HEK293T (cell line): ENCODE measurements at places on chromosomes 2 and 18.
A peak's percentile ranks its signal among the peaks of the same experiment; 100 is the strongest.

- no peak for DNase-seq
Measured at GRCh38 chr18:38033282-38033681, 467.7 kb upstream of the CELF4 start.

DNA sequence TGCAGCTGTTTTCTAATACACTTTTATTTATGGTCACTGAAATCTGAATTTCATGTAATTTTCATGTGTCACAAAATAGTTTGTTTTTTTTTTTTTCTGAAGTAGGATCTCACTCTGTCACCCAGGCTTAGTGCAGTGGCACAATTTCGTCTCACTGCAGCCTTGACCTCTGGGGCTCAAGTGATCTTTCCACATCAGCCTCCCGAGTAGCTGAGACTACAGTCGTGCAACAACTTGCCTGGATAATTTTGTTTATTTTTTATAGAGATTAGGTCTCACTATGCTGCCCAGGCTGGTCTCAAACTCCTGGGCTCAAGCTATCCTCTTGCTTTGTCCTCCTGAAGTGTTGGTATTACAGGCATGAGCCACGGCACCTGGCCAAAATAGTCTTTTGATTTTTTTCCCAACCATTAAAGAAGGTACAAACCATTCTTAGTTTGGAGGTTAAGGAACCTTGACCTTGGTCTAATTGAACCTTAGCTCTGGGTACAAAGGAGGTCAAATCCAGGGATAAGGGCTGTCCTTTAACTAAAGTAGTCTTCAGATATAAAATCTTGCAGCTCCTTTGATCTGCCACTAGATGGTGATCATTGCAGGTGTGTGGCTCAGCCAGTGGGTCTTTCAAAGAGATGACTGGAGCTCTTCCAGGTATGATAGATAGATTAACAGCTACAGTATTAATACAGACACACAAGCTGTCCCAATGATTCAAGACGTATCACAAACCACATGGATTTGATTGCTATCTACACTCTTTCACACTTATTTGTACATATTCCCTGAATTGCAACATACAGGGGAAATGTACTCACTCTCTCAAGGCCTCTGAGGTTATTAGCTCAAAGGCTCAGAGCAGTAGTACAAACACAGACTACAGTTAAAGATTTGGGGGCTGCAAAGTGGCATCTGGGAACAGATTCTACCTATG is 4.7 kb upstream of the KRCC1 start:
- peak; percentile 53 for DNase-seq

GRCh38 chr2:132448771-132449170 is 32.2 kb downstream of the GPR39 start:
- DNase-seq = peak; percentile 30

DNA sequence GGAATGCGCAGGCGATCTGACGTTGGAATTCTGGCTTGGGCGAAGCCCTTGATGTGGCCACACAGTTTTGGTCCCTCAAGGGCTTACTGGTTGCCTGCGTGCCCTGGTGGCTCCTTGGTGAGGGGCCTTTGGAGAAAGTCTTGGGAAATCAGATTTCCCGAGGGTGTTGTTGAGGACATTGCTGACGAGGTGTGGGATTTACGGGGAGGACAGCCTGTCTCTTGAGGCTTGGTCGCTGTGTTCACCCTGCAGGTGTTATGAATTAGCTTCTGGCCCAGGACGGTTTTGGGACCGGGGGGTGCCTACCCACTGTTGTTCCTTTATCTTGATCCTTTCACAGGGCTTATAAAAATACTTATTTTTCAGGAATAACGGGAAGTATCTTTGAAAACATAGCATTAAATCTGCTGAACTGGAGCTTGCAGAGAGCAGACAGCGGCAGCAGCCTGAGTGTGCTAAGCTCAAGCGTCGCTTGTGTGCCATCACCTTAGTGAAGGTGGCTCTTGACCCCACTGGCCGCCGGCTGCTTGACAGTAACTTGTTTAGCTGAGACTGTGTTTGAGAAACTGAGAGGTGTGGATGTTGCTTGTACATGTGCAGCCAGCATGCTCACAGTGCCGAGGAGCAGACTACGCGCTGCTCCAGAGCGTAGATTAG is 4.2 kb downstream of the CTDP1 start:
- no peak for DNase-seq

DNA sequence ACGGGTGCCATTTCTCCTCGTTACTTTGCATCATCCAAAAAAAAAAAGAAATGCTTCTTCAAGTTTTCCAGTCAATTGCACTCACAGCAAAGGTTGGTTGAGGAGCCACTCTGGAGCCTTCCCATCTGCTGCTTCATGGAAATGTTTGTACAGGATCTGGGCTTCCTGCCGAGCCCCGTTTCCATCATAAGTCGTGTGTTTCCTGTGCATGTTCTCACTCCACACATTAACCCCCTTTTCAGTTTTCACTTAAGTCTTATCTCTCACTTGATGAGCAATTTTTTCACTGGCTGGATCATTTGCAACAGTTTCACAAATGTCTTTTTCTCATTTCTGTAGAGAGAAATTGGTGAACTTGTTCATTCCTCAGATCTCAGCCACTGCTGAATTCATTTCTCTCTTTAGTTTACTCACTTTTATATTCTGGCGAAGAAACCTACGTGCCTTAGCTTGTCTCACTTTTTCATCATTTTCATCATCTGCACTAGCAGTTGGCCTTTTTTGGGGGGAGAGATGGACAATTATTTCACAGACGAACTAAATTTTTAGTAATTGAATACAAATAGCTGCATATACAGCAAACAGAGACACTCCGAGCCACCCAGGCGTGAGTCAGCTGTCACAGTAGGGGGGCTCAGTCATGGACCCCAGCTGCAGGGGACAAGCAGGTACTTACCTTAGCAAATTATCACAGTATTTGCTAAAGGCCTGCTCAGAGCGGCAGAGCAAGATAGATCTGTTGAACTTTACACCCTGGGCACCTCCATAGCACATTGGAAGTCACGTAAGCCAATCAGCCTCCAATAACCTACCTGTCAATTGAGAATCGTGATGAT is 750.8 kb upstream of the ID2 start:
- no peak for DNase-seq

GRCh38 chr2:168212866-168213265 is 34.5 kb downstream of the STK39 start:
- DNase-seq = no peak

- no peak for DNase-seq
Measured at GRCh38 chr18:59907172-59907571, 7.4 kb downstream of the PMAIP1 start.

GRCh38 chr2:235493775-235494715 is at the start of gene AGAP1:
AGAP1 (plus strand) TSS chr2:235494043.
- DNase-seq = peak; percentile 81

DNA sequence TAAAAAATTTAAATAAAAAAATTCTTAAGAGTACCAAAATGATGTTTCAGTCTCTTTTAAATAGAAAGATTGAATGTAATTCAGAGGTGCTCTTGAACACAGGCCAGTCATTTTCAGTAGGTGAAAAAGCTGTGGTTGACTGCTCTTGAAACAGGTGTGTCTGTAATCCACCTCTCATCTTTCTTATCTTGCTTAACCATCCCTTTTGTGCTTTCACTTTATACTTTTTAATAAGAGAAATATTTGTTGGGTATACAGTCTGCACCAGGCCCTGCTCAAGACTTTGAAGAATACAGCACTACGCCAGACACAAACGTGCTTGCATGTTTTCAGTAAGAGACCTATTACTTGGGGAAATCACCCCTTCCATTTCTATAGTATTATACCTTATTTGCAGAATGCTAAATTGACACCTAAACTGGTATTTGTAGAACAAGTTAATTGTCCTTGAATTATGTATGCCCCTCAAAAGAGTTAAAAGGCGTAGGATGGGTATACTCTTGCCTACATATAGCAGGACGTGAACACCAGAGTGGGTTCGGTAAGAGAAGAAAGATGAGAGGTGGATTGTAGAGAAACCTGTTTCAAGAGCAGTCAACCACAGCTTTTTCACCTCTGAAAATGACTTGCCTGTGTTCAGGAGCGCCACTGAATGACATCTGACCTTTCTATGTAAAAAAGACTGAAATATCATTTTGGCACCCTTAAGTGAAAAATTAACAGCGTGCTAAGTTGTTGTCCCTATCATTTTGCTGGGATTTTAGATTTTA is 4.0 kb upstream of the RTN4 start:
- no peak for DNase-seq

- no peak for DNase-seq
Measured at GRCh38 chr18:69795791-69796190, 151.9 kb downstream of the CD226 start.

DNA sequence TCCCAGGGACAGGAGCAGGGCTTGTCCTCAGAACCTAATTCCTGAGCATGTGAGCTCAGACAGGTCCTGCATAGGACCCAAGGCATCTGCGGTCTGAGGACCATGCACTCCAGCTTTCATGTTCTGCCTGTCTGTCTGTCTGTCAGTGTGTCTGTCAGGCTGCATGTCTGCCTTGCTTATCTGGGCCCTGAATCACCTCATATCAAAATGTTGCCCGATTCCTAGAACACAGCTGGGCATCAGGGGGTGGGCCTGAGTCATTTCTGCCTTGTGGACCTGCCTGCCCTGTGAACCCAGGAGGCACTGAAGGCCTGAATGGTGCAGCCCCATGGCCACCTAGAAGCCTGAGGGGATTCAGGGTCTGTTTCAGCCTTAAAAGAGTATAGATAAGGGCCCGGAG is 22.1 kb downstream of the INHBB start:
- no peak for DNase-seq

DNA sequence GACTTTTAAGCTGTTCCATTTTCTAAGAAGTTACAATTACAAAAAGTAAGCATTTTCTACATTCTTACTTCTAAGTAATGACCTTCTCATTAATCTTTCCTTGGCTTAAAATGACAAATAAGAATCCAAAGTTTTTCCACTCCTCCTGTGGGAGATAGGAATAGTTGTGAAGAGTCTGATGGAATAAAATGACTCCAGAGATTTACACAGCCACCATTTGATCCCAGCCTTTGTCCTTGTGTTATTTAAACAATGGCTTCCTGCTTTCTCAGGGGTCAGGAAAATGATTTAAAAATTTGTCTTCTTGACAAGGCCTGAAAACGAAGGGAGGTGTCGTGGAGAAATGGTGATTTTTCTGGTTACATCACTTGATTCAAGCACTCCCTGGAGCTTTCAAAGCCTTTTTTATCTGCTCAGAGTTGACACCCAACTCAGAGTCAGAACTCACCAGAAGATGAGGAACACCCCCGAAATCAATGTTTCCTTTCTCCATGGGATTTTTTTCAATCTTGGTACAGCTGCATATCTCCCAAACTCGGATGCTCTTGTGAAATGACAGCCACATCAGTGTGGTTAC is 106.5 kb downstream of the GALNT3 start:
- DNase-seq = no peak

DNA sequence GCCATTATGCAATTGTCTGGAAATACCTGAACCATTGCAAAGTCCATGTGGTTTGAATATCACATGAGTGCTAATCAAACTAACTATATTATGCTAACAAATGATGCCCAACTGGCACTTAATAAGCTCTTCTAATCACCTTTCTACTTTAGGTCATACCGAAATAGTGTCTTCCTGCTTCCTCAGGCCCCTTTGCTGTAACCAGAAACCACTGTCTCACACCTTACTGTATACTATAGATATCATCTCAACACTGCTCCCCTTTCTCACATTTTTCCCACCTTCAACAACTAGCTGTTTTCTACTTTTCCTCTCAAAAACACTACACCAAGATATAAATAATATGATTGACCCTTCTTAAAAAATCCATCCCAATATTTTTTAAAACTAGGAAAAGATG is 633.9 kb downstream of the BCL11A start:
- DNase-seq = no peak

- peak; percentile 21 for DNase-seq
Measured at GRCh38 chr2:21415234-21415633, 291.5 kb downstream of the TDRD15 start.

DNA sequence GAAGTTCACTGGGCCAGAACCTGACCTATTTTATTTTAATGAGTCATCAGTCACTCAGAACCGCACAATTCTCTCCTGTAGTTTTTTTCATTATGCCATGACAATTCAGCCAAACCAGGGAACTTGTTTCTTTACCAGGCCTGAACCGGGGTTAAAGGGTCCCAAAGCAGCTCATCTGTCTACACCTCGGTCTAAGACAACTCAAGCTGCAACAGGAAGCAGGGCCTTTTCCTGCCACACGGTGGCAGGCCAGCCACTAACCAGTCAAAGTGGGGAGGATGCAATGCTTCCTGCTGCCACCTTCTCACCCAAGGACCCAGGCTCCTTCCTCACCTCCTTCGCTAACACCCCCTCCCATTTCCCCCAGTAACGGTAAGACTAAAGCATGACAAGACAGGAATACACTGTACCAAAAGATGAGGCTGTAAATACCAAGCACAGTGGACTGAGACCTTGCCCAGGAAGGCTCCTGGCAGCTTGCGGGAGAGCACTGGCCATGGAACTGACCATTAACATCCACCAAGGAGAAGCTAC is 56.7 kb upstream of the ACKR3 start:
- DNase-seq = peak; percentile 54

- DNase-seq = no peak
Measured at GRCh38 chr2:136375017-136375901, 257.3 kb upstream of the CXCR4 start.

GRCh38 chr2:135890835-135891234 is 14.6 kb upstream of the MCM6 start:
- DNase-seq = no peak

DNA sequence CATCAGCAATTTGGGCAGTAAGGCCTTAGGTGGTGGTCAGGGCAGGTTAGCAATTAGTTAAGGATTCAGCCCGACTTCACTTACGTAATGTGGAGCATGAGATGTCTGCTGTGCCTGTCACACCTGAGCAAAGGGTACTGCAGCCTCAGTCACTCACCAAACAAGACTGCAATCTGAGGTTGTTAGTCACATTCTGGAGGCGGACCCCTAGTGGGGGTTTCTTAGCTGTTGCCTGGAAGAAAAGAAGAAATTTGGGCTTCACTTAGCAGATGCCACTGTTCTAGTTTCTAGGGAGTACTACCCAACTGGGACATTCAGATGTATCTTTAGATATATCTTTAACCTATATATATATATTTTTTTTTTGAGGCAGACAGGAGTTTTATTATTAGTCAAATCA is 529.9 kb downstream of the SLC4A3 start:
- no peak for DNase-seq

DNA sequence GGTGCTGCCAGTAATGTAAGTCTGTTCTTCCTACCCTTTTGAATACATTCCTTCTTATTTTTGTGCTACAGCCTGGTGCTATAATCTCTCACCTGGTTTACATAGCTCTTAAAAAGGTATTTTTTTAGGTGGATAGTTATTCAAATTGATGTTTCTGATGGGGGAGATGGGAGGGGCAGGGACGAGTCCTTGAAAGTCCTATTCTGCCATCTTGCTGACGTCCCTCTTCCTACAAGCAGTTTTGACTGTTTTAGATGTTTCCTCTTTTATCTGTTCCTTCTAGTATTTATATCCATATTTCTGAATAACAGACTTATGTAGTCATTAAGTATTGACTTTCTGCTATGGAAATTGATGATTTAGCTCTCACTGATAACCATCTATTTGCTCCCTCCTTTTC is 256.4 kb downstream of the KIAA1328 start:
- DNase-seq = no peak
